ENCODE measurements at places on chromosomes 11 and 22.

DNA sequence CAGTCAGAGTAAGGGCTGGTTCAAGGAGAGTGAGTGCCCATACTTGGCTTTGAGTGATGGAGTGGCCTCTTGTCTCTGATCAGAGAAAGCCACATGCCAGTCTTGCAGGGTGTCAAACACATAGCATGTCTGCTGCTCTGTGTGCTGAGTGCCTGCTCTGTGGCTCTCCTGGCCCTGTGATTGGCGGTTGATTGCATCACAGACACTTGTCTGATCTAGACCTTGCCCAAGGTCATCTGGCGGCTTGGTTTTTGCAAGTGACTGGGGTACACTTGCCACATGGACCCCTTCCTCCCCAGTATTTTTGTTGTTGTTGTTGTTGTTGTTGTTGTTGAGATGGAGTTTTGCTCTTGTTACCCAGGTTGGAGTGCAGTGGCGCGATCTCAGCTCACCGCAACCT is 10.3 kb downstream of the OSBP2 start:
- H3K36me3 ChIP-seq: no peaks in the 10 kb centered on the region
- no peak overlapping the region for H3K4me3 ChIP-seq

GRCh38 chr11:133900176-133901105 is 55.1 kb upstream of the SPATA19 start:
- no peak overlapping the region for H3K4me3 ChIP-seq
- no peaks in the 10 kb centered on the region for H3K36me3 ChIP-seq
- H3K4me1 ChIP-seq: no peaks in the 10 kb centered on the region
- no peaks in the 10 kb centered on the region for H3K27me3 ChIP-seq
- no peak for DNase-seq

DNA sequence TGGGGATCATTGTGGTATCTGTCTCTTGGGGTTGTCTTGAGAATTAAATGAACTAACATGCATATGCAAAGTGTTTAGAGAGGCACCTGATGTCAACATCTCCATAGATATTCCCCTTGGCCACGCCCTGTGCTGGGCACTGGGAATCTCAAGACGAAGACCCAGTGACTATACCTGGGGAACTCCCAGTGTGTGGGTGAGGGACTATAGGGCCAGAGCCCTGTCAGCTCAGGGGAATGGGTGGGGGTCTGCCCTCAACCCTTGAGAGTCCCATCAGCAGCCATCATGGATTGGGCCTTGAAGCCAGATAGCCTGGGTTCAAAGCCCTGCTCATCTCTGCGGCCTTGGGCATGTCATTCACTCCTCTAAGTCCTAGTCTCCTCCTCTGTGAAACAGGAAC is 21.6 kb upstream of the LMO1 start:
- DNase-seq: no peak
- H3K4me1 ChIP-seq: no peaks in the 10 kb centered on the region
- H3K27ac ChIP-seq: no peak overlapping the region
- no peak overlapping the region for H3K4me3 ChIP-seq

GRCh38 chr11:35473795-35474374 is 51.5 kb downstream of the PAMR1 start:
- H3K27ac ChIP-seq: no peak overlapping the region
- no peak overlapping the region for H3K4me3 ChIP-seq
- no peaks in the 10 kb centered on the region for H3K27me3 ChIP-seq
- no peak for DNase-seq

DNA sequence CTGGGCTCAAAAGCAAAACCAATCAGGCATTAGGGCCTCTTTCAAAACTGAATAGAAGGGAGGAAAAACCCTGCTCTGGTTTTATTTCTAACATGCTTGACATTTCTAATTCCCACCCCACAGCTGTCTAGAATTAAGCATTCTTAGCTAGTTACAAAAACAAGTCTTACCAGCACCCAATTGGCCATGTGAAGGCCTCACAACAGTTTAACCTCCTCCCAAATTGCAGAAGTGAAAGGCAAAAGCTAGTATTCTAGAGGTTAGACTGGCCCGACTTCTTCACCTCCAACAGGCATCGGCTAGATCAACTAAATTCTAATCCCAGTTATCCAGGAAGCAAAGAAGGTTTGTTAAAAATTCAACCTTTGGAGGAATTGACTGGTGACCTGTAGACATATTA is 6.5 kb downstream of the SF1 start:
- no peak overlapping the region for H3K4me3 ChIP-seq
- H3K36me3 ChIP-seq: peaks cover 97% of the 10 kb centered on the region

All from right lobe of liver (tissue), 6 donors.